ENCODE measurements at places on chromosomes 1 and 21.

DNA sequence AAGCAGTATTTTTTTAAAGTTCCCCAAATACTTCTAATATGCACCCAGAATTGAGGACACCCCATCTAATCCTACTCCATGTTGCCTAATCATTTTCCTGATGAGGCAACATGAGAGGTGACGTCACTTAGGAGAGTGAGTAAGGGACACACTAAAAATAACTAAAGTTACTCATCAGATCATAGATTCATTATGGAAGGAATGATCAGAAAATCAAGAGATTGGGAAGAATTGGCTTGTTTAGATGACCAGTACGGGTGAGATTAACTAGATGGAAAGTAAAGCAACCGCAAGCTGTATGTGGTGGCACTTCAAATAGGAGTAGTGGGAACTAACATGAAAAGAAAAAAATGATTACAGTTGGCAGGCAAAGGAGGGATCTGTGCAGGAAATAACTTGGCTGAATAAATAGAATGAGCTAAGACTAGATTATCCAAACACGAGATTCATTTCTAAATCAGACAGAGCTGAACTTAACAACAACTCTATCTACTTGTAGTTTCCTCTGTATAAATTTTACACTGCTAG lies 61.4 kb upstream of the CXADR start:
- peak; percentile 92 for DNase-seq

- peak; percentile 63 for DNase-seq
These were observed 6.4 kb downstream of the SMAP2 start for GRCh38 chr1:40379785-40380452.

DNA sequence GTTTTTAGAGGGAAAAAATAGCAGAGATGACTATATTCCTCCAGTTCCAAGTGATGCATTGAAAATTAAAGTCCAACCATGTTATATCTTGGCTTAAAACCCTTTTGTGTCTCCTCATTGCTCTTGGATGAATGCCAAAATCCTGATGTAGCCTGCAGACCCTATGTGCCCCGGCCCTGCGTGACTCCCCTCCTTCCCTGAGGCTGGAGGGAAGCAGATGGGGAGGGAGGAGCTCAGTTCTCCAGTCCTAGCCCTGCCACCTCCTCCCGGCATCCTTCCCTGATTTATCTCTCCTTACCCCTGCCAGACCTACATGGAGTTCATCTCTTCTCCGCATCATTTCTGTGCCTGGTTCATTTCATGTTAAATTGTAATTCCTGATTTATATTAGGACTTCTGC lies 397.4 kb downstream of the PTPRU start:
- no peak for DNase-seq

DNA sequence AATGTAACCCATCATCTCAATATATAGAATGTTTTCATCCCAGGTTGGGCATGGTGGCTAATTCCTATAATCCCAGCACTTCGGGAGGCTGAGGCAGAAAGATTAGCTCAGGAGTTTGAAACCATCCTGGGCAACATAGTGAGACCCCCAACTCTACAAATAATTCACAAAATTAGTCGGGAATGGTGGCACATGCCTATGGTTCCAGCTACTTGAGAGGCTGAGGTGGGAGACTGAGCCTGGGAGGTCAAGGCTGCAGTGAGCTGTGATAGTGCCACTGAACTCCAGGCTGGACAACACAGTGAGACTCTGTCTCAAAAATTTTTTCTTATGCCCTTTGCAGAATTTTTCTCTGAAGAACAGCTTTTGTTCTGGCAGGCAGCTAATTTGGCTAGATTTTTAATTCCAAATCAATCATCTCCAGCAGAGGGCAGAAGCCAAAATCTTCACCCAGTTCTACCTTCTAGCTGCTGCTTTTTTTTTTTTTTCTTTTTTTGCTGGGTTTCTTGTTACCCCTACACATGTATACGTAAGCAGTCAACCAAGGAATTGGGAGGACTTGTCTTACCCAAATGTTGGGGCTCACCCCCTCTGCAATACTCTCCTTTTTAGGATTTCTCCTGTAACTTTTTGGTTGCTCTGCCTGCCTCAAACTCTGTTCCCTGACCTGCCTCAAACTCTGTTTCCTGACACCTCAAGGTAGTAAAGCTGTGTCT lies 2.7 kb upstream of the RAD54L start:
- peak; percentile 22 for DNase-seq

GRCh38 chr1:209569455-209570207 lies 13.9 kb upstream of the CAMK1G start:
- peak; percentile 79 for DNase-seq

- no peak for DNase-seq
These were observed 13.9 kb upstream of the PRELP start for GRCh38 chr1:203461717-203462116.

DNA sequence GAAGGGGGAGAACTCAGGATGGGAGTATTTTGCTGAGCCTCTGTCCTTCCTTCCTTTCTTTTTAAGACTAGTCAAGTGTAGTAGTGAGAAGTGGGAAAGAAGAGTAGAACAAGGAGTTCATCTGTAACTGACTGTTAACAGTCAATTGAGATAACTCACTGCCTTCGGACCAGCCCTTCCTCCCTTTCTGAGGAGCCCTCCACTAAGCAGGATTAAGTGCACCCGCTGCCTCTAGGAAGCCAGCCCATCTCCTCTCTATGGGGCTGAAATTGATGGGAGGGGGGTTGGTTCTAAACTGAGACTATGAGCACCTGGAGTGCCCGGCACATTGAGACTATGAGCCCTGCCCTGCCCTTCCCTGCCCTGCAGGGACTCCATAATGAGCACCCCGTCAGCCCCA lies 72.7 kb upstream of the TINAGL1 start:
- no peak for DNase-seq

- DNase-seq, result no peak
These were observed 128.4 kb upstream of the CAMK1G start for GRCh38 chr1:209455145-209455544.

DNA sequence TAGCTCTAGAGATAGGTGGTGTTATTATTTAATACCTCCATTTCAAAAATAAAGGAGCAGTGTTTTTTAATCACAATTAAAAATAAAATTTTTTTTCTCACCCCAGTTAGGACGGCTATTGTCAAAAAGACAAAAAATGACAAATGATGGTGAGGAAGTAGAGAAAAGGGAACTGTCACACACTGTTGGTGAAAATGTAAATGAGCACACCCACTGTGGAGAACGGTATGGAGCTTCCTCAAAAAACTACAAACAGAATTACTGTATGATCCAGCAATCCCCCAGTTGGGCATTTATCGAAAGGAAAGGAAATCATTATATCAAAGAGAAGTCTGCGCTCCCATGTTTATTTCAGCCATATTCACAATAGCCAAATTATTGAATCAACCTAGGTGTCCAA lies 148.7 kb upstream of the NR5A2 start:
- DNase-seq, result no peak

DNA sequence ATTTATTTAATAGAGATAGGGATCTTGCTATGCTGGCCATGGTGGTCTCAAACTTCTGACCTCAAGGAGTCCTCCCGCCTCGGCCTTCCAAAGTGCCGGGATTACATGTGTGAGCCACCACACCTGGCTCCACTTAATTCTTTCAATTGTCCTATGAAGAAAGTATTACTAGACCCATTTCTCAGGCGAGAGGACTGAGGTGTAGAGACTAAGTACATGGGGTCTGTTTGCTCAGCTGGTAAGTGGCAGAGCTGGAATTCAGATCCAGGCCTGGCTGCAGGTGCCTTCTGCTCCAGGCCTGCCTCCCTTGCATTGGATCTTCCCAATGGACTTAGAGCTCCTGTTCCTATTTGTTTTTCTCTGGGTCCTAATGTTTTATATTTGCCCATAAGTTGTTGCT lies 55.5 kb downstream of the HTR6 start:
- no peak for DNase-seq

- no peak for DNase-seq
These were observed 13.8 kb upstream of the KCNQ4 start for GRCh38 chr1:40769815-40770214.

GRCh38 chr1:160911441-160911840 lies 26.5 kb upstream of the ITLN1 start:
- peak; percentile 56 for DNase-seq

- DNase-seq, result peak; percentile 20
These were observed 8.9 kb downstream of the HYI start for GRCh38 chr1:43444836-43445235.

DNA sequence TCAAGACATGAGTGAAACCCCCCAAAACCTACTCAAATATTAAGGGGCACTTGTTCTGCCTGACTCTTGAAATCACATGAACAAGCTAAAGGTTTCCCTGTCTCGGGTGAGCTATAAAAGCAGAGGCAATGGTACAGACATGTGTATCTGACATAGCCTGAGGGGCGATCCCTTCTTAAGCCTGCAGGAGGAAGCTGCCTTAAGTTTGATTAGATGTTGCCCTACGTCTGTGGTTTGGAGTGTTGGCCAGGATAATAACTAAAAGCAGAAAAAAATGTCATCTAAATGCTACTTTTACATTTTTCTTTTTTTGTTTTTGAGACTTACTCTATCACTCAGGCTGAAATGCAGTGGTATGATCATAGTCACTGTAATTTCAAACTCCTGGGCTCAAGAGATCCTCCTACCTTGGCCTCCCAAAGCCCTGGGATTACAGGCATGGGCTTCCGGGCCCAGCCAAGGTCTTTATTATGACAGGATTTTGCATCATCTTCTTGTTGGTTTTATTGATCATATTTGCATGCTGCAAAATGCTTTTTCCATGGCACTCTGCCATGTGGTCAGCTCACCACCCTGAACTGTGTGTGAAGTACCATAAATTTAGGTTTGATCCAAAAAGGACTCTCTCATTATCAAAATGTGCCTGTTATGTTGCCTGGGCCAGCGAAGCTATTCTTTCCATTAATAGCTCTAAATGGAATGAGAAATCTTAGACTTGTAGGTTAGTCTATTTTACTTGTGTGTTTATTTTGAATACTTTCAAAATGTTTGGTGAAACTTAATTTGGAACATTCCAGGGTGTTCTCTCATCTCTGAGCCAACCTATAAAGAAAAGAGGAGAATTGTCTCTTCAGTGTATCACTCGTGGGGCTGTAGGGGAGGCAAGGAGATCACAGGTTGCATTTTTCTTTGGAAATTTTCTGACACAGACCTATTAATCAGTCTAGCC lies 15.0 kb upstream of the HMGN1 start:
- DNase-seq, result peak; percentile 43

DNA sequence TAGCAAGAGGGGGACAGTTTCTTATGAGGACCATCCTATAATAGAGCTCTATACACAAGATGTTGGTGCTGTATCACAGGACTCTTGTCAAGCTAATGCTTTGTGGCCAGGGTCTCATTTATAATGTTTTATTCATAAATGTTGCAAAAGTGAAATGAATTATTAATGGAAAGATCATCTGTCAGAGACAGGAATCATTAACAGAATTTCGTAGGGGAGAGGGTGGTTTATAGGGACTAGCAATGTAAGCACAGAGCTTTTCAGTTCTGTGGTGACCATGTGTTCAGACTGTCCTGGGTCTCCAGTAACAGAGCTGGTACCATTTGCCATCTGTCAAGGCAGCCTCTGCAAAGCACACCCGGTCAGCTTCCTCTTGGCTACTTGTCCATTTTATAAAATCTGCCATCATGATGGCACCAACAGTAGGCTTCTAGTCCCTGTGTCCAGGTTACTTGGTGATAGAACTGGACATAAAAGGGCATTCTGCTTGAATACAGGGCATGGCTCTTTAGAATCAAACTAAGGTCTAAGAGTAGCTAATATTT lies 36.2 kb downstream of the LPAR3 start:
- no peak for DNase-seq

DNA sequence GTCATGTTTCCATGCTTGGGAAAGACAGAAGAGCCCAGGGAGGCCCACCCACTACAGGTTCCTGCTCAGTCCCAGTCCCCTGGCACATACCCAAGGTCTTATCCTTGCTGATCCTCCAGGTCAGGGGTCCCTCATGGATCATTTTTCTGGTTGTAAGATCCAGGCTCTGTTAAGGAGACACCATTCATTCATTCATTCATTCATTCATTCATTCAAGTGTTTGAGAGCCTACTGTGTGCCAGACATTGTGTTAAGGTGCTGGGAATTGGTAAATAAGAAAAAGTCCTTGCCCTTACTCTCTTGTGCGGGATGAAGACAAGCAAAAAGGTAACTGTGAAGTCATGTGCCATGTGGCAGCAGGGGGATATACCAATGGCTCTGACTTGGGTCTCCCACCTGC lies 23.8 kb downstream of the LRRC71 start:
- DNase-seq, result no peak

DNA sequence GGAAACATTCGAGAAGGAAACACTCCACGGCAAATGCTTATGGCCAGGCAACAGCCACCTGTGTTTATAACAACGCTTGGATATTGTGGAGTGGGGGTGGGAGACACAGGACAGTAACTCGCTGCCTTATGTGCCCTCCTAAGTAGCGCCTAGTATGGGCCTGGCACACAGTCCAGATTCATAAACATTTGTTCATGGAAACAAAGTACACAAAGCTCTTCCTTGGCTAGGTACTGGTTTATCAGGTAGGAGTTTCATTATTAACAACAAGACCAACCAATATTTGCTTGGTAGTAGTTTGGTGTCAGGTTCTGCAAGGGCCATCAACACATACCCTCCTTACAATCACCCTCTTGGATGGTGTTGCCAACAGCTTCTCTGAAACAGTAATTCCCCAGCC lies 23.4 kb downstream of the TMCO4 start:
- DNase-seq, result no peak

GRCh38 chr1:154221278-154222001 lies 685 bp downstream of the UBAP2L start:
- peak; percentile 83 for DNase-seq

- peak; percentile 8 for DNase-seq
These were observed 896.3 kb downstream of the TTLL7 start for GRCh38 chr1:83102630-83103071.

- no peak for DNase-seq
These were observed 52.2 kb downstream of the DMRTB1 start for GRCh38 chr1:53511323-53511932.

GRCh38 chr21:45032977-45033710 lies 41.2 kb upstream of the ADARB1 start:
- no peak for DNase-seq

- no peak for DNase-seq
These were observed 63.9 kb upstream of the VAV3 start for GRCh38 chr1:108028841-108029388.

DNA sequence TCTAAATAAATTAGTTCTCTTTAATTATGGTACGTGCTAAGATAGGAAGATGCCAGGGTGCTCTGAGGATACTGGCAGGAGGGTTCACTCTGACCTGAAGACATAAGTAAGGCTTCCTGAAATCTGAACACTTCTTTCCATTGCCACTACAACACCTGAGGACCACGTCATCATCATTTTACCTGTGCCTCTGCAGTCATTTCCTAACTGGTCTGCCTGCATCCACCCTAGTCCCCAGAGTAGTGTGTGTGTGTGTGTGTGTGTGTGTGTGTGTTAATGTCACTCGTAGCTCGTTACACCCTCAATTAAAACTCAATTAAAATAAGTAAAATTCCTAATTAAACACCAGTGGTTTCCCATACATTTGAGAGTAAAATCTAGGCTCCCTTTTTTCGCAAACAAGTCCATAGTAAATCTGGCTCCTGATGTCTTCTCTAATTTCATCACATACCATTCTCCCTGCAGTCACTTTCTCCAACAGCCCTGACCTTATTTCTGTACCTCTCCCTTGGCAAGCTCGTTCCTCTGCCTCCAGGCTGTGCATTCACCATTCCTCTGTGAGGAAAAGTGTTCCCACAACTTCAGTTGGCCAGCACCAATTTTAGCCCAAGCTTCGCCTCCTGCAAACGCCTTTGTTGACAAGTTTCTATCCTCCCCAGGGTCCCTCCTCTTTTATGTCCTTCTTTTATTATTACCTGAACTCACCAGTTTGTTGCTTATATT lies 8.7 kb downstream of the IL12RB2 start:
- no peak for DNase-seq
